T-helper 2 cell (primary cell): ENCODE measurements at places on chromosomes 3 and 15.

- DNase-seq: no peak
These were observed 80.1 kb downstream of the CCNL1 start for GRCh38 chr3:157079676-157080369.

DNA sequence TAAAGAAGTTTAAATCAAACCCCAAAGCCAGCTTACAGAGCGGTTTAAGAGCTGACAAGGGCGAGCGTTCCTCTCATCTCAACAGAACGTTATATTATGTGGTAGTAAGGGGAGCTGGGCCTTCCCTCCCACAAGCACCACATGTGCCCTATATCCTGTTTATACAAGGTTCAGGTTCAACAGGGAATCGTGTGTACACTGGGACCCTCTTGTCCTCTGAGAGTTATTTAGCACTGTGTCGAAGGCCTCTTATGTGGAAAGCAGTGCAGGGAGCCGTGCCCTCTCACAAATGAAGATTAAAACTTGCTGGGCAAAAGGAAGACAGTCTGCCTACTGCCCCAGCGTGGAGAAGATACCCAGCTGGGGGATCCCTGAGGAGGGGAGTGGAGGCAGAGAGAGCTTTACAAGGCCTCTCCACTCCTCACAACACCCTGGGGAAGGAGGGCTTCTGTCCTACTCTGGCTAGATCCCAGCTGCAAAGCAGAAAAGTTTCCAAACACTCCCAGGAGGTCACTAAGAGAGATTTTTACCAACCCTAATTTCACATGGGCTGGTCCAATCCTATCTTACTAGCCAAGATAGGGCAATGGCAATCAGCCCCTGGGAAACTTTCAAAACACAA, 2.9 kb downstream of the TLE3 start:
- DNase-seq: no peak

GRCh38 chr15:47737477-47737876, 20.2 kb downstream of the SEMA6D start:
- DNase-seq: no peak

- DNase-seq: no peak
These were observed 11.9 kb downstream of the RPS27L start for GRCh38 chr15:63145426-63145825.

DNA sequence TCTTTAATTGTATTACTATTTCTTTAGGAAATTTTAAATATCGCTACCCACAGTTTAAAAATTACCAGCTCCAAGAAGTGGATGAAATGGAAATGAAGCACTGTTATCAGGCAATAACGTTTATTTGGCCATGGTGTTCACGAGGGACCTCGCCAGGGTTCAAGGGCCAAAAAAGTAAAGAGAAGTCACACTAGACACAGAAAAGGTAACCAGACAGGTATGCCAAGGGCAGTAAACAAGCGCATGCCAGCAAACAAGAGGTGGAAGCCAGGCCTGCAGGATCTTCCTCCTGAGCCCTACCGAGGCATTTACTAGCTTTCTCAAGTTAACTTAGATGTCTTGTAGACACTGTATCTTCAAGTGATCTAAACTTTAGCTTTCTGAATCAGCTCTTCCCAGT, 113.5 kb downstream of the PLD1 start:
- DNase-seq: no peak

- DNase-seq: no peak
These were observed 75.7 kb downstream of the IGF1R start for GRCh38 chr15:98724048-98724447.

DNA sequence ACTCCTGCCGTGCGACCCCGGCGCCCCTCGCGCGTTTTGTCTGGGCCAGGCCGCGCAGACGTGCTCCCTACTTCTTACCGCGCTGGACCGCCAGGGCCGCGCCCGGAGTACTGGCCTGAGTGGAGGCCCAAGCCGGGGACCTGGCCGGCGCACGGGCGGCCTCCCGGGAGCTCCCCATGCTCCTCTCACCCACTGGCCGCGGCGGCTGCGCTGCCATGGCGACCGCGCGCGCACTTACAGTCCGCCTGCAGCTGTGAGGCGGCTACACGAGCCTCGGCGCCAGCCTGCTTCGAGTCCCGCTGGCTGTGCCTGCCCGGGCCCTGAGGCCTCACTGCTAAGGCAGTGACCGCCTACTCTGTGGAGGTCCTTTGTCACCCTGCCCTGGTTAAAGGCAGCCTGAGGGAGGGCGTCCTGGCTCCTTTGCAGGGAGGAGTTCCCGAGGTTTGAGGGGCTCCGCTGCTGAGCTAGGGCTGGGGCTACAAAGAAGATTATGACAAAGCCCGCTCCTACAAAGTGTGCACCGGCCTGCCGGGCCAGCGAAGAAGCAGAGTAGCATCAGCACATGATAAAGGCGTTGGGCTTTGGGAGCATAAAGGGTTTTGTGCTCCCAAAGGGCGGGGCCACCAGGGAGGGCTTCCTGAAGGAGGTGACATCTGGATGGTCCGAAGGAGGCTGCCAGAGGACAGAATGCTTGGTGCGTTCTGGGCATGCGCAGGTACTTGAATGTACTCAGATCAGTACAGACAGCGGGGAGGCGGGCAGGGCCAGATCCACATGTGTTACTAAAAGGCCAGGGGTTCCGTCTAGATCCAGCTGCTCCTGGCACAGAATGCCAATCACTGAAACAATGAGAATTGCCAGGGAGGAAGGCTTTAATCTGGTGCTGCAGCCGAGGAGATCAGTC, at the start of the genes LRRC34 and LRRIQ4:
LRRC34 (minus strand) TSS at position 573 of the 904 bp plus-strand sequence; CDS start at position 217, 356 bp downstream.
LRRIQ4 (plus strand) TSS at position 539 of the 904 bp plus-strand sequence. CDS start 9,052 bp downstream, outside the sequence.
- peak; percentile 48 for DNase-seq

- DNase-seq: no peak
These were observed 720.2 kb downstream of the MCTP2 start for GRCh38 chr15:94951538-94951937.

DNA sequence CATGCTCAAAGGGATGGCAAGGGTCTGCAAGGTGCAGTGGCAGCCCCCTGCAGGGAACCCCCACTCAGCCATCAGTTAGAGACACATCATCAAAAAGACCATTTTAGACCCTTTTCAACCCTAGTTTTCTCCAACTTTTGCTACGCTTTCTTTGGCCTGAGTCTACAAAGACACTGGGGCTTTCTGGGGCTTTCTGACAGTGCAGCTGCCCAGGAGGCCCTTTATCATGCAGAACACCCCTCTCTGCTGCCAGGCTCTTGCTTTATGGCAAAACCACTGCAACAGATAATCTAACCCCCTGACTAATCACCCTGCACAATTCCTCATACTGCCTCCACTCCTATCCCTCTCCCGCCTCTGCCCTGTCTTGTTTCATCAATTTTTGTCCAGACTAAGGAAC, 2.4 kb downstream of the NMNAT3 start:
- no peak for DNase-seq

DNA sequence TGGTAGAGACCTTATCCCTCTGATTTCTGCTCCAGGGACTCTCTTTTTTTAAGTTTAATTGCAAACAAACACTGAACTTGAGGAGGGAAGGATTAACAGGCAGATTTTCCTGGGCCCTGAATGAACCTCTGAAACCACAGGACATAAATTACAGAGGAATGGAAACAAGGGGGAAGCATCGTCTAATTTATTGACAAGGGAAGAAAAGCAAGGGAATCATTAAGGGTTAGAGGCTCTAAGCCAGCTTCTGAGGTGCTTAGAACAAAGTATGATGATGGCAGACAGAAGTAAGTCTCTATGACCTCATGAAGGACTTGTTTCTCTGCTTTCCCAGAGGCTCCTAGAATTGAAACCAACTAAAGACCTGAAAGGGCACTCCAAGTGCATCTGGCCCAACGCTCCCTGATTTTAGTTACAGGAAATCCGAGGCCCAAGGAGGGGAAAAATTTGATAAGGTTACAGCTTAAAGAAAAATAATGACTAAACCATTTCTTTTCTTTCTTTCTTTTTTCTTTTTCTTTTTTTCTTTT, 244.7 kb upstream of the NR2E3 start:
- no peak for DNase-seq

- no peak for DNase-seq
These were observed 49.4 kb downstream of the MYZAP start for GRCh38 chr15:57640930-57641682.

GRCh38 chr3:122025296-122025695, 3.2 kb upstream of the ILDR1 start:
- DNase-seq: no peak

DNA sequence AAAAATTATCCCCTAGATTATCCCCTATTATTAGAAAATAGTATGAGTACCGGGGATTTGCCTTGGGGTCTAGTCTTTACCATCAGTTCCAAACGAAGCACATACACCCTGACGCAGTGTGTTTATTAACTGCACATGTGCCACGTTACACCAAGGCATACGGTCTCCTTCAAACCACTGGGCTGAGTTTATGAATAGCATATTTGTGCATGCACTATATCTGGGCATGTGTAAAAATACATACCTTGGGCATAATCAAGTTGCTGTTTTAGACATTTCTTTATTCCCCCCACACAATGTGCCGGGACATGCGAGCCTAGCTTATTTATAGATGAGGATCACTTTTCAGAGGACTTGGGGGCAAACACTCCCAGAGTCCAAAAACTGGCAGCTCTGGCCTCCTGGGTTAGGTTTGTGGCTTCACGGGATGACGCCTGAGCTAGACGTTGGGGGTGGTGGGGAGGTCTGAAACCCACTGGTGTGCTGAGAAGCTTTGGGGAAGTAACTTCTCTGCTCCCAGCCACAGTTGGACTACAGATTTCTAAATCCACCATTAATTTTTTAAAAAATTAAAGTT, 16.2 kb downstream of the IGDCC4 start:
- DNase-seq: no peak

GRCh38 chr3:100436951-100437350, 35.6 kb downstream of the LNP1 start:
- no peak for DNase-seq

GRCh38 chr3:53809764-53810400, 36.3 kb downstream of the CHDH start:
- no peak for DNase-seq

GRCh38 chr15:41043276-41043951, 72.7 kb downstream of the INO80 start:
- no peak for DNase-seq

- DNase-seq: no peak
These were observed 13.4 kb upstream of the NPHP3 start for GRCh38 chr3:132735589-132735988.

GRCh38 chr15:51782357-51782896, 31.0 kb downstream of the TMOD2 start:
- no peak for DNase-seq

GRCh38 chr15:66859688-66860253, 157.7 kb downstream of the SMAD6 start:
- DNase-seq: no peak

DNA sequence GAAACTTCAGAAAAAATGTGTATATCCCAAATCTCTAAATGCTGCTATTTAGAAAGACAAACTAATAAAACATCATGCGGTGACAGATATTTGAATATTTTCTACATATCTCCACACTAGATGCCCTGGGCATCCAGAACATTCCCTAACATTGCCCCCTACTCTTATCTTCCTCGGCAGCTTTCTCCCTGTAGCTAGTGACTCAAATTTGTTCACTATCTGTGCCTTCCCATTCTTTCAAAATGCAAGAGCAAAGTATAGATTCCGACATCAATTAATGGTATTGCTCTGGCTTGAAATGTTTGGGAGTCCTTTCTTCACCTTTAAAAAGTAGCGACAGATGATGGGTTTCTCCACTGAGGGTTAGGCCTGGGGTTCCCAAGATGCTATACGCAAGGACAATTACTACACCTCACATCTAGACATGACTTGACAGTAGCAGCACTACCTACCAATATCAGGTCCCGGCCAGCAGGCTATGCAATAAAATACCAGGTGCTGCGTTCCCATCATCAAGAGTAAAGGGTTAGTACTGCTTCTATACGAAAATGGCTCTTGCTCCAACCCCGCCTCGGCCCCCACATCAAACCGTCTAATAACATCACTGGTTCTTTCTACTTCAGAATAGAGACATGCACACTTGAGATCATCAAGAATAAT, 631 bp downstream of the UBR1 start:
- no peak for DNase-seq
